Effector memory CD8-positive, alpha-beta T cell (primary cell): ENCODE measurements at places on chromosomes 16 and 17.

DNA sequence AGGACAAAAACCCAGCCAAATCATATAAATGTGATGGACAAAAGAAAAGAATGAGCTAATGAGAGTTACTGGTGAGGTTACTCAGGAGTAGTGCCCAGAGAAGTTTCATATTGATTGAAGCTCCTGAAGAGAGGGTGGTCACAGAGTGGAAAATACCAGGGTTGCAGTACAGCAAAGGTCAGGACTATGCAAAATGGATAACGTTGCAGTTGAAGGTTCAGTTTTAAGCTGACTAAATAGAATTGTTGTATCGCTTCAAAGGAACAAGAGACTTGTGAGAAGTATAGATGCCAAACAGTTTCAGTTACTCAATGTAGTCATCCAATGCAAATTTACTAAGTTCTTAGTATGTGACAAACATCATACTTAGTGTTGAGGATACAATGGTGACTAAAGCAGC is 47.1 kb downstream of the ABCA8 start:
- no peak for DNase-seq

DNA sequence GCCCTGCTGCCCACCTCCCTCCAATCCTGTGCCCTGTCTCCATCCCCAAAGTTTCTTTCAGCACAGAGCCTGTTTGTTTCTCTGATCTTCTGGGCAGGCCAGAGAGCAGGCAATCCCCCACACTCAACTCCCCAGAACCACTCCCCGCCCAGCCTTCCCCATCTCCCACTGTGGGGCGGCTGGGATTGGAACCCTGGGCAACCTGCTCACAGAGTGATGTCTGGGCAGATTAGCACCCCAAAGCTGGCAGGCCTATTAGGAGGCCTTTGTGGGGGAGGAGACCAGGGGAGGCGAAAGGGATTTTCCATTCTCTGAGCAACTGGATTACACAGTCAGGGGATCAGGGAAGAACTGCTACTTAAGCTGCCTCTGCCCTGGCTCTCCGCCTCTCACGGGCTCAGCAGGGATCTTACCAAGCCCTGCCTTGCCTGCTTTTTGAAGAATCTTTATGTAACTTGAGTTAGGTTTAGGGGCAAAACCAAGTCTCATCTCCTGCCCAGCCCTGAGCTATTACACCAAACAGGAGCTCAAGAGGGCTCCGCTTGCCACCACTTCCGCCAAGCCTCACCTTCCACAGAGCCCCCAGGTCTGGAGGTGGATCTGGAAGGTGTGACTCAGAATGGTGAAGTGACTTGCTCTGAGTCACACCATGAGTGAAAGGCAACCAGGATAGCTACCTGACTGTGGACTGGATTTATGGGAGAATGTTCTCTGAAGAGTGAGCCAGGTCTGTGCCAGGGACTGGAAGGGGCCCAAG is 16.0 kb upstream of the LHX1 start:
- DNase-seq, result no peak

DNA sequence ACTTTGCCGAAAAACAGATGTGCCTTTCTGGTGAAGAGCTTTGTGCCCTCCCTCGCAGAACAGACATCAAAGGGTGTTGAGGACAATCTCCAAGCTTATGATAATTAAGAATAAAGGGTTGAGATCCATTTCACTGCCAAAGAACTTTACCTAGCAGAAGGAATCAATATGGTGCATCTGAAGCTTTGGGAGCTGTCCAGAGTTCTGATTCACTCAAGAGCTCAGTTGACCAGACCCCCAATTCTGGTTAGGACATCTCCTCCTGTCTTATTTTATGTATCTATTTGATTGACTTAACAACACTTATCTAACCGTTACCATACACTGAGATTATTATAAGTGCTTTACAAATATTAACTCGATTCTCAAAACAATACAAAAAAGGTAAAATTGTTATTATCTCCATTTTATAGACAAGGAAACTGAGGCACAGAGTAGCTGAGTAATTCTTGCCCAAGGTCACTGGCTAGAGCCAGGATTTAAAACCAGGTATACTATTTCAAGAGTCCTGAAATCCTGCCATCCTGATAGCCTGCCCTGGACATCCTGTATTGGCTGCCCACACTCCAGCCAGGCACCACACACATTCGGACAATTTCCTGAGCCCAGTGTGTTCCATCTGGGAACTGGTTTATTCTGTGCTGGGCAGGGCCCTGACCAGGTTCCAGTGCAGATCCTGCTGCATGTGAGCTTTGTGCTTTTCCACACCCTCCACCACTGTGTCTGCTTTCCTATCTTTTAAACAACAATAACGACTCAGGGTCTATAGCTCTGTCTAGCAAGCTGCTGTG is 29.8 kb downstream of the PITPNM3 start:
- no peak for DNase-seq

DNA sequence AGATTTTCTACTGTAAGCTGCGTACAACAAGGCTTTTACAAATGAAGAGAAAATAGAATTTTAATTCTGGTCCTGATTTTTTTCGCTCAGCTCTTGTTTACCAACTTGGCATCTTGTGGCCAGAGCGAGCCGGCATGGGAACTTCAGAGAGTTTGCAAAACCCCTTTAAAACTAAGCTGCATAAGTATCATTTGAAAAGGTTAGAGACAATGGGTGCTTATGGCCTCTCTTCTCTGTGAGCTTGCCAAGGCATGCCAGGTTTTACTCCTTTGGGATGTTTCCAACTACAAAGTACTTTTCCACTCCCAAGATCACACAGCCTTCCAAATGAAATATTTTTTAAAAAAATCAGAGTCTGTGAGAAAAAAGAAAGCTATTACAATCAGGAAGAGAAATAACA is 62.4 kb upstream of the FA2H start:
- no peak for DNase-seq

DNA sequence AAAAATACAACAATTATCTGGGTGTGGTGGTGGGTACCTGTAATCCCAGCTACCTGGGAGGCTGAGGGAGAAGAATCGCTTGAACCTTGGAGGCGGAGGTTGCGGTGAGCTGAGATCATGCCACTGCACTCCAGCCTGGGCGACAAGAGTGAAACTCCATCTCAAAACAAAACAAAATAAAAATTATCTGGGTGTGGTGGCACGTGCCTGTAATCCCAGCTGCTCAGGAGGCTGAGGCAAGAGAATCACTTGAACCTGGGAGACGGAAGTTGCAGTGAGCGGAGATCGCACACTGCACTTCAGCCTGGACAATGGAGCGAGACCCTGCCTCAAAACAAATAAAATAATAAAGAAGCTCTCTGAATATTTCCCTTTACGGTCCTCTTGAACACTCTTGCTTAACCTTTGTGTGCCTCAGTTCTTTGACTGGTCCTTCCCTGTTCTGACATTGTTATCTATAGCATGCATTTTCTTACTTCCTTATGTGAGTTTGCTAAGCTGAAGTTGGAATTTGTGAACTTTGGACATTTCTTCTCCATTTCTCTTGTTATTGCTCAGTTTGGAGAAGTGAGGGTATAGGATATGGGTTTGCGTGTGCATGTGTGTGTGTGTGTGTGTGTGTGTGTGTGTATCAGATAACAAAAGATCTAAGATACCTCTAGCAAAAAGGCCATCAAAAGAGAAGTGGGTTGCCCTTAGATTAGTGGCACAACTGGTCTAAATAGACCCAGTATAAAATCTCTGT is 29.7 kb upstream of the WSB1 start:
- DNase-seq, result no peak

DNA sequence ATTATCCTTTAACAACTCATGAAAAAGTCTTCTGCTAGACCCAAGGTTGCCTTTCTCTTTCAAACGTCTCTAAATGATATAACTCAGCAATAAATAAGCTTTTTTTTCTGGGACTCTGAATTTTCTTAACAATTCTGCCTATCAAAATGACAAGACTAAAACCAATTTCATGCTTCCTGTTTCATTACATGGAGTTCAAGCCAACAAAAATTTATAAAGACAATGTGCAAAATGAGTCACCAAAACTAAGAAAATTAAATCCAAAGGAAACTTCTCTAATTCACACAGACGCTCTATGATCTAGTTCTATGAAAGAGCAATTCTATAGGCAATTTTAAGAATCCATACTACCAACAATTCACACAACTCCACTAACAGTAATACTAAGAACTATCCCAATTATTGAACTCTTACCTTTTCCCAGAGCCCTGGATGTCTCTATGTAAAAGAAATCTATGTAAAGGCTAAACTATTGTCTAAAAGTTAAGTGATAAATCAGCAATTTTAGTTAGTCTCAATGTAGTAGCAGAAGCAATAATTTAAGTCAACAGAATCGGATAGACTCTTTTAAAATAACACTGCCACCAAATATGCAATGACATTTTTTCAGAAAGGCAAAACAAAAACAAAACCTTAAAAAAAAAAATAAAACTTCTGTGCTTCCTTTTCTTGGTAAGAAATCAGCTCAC is 44.2 kb downstream of the ZZEF1 start:
- no peak for DNase-seq

DNA sequence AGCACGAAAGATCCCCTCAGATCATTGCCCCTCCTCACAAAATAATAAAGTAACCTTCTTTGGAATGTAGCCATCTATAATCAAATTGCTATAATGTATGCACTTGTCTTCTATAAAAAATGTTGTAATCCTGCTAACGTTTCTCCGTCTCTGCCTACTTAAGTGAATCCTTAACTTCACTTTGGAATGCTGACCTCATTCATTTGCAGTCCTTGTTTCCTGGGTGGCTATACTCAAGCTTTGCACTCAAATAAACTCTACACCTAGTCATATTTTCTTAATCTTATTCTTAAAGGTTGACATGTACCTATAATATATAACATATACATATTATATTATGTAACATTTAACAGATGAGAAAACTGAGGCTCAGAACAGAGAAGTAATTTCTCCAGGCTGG is 22.7 kb downstream of the CHD9NB start:
- DNase-seq, result no peak

DNA sequence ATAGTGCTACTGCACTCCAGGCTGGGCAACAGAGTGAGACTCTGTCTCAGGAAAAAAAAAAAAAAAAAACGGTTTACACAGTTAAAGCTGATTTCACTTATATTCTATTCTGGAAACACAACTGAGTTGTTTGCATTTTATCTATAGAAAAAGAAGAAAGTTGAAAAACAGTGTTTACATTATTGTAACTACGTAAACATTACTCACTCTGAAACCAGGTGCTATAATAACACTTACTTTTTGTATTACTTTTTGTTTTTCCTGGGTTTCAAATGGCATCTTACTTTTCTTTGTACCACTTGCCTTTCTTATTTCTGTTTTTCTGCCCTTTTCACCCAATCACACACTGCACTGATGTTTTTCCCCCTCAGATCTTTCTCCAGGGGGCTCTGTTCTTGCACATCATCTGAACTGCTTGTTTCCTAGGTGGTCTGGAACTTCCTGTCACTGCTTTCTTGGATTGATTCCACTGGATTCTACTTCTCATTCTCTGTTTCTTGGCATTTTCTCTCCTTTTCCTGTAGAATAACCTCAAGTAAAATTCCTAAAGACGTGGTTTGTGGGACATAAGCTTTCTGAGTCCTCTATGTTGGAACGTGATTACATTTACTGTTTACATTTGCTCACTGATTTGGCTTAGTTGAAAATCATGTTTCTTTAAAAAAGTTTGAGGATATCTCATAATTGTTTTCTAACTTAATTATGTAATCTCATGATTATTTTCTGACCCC is 142.1 kb downstream of the HS3ST3B1 start:
- no peak for DNase-seq
